Suppressor macrophage (primary cell): ENCODE measurements at places on chromosomes 6 and 20.
A peak's percentile ranks its signal among the peaks of the same experiment; 100 is the strongest.

DNA sequence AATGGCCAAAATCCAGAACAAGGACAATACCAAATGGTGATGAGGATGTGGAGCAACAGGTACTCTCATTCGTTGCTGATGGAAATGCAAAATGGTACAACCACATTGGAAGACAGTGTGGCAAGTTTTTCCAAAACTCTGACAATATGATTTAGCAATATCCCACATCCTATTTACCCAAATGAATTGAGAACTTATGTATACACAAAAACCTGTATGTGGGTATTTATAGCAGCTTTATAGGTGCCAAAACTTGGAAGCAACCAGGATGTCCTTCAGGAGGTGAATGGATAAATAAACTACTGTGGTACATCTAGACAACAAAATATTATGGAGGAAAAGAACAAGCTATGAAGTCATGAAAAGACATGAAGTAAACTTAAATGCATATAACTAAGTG, 156.5 kb downstream of the TFAP2A start:
- DNase-seq, result no peak

DNA sequence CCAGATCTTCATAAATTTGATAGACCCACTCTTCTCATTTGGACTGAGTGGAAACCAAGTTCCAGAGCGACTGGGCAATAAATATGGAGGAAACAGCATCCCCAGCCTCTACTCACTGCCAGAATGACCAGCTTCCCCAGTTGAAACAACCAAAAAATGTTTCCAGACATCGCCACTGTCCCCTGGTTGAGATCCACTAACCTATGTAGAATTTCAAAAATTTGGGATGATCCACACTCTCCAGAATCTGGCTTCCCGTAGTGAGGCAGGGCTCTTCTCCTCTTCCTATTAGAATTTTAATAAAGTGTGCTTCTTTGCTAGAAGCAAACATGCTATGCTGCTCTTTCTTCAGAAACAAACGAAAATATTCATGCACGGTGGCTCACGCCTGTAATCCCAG, 287.0 kb upstream of the SUPT3H start:
- no peak for DNase-seq

DNA sequence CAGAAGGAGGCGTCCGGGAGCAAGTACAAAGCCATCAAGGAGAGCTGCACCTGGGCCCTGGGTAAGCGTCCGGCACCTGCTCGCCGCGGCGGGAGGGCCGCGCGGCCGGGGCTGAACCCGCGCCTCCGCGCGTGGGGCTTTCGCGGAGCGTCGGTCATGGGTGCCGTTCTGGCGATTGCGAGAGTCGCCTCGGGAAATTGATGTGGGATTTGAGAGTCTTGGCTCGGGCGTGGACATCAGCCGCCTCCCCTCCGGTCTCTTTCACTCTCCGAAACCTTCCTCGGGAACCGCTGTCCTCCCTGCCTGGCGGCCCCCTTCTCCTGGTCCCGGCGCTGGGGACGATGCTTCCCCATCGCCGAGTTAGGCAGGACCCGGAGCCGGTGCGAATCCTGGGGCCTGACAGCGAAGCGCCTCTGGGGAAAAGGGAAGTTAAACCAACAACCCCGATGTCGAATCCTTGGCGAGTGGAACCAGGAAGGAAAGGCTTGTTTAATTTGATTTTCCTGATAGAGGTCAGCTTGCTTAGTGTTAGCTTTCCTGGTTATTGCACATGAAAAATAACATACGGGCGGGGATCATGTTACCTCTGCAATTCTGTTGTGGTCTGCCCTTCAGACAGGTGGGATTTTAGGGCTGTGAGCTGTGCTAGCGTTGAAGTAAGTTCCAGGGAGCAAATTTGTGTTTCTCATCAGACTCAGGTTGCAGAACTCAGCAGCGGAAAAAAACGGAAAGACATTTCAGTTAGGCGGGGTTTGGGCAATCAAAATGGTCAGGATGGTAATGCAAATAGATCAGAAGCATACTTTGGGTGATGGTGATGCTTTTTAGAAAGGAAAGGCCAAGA, 594 bp downstream of the ARFGEF3 start:
- peak; percentile 65 for DNase-seq

DNA sequence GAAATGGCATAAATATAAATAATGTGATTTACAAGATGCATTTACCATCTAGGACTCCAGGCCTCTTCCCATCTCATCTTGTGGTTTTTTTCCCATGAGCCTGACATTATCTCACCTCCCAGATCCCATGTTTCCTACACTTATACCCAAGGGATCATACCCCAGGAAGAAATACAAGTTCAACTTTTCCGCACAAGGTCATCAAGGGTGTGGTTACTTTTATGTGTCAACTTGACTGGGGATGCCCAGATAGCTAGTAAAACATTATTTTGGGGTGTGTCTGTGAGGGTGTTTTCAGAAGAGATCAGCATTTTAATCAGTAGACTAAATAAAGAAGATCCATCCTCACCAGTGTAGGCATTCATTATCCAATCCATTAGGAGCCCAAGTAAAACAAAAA, 176.3 kb upstream of the TNFAIP3 start:
- DNase-seq, result no peak

GRCh38 chr20:24359321-24360027, 110.0 kb upstream of the SYNDIG1 start:
- DNase-seq, result no peak

DNA sequence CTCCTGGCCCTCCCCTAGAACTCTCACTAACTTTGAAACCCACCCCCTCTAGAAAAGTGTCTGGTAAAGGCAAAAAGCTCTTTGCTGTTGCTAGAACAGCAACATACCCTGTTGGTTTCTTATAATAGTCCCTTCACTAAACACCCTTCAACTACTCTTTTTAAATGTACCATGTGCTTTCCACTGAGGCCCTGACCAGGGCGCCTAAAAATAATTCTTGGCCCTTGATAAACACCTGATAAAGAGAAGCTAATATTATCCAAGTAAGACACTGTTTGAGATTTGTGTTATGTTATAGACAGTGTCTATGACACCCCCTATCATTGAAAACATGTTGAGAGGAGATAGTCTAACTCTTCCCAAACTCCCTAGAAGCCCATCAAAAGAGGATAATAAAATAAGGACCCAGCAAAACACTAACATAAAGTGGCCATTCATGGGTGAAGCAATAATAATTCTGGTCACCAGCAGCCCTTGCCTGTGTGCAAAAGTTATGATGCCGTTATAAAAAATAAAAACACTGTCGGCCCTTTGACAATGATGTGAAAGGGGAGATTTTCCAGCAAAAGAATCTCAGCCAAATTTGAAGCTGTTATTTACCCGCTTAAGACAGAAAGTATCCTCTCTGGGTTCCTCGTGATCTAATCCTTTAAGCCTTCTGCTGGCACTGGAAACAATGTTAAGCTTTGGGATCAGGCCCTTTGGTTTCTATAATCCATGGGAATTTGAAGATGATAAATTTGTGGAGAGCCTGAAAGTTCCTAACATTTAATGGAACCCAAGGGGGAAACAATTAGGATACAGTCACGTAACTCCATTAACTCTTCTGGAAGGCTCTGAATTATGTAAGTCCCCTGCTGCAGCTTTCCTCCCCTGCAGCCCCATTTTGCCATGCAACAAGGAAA, 122.6 kb upstream of the PLCB4 start:
- no peak for DNase-seq

- DNase-seq, result no peak
Observed at GRCh38 chr6:97677626-97678025, 394.6 kb upstream of the MMS22L start.

DNA sequence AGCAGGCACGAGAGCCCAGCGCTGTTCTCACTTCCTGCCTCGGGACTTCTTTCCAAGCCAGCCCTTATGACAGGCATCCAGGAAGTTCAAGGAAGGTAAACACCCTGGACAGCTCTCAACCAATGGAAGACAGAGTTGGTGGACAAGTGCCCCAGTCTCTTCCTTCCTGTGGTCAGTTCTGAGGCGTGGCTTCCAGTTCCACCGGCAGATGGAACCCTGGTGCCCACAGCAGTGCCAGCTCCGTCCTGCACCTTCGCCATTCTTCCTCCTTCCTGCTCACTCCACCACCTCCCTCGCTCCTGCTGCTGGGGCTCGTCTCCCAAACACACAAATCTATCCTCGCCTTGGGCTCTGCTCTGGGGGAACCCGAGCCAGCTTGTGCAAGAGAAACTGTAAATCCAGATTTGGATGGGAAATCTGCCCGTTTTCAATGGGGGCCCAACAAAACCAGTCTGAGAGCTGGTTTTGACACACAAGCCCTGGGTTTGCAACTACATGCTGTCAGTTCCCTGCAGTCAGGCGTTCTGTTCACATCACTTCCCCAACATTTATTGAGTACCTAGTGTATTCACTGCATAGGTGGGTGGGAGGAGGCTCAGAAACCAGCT, 162.7 kb downstream of the GRM4 start:
- DNase-seq, result peak; percentile 57

DNA sequence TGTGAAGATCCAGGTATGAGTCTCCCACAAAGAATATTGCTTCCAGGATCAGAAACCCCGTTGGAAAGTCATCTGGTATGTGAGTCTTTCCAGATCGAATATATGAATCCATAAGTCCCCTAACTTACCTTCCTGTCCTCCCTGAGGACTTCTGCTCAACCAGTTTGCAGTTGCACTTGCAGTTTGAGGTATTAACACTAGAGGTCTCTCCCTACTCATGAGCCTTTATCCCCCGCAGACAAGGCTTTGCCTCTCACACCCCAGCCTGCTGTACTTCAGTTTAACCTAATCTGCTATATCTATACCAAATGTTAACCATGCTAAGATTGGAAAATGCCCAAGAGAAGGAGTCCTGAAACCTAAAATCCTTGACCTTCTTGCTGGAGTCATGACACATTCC, 135.3 kb upstream of the DEFB112 start:
- no peak for DNase-seq

- DNase-seq, result no peak
Observed at GRCh38 chr6:158565122-158565429, 5.2 kb downstream of the TMEM181 start.

GRCh38 chr6:73509851-73510250, 11.0 kb downstream of the EEF1A1 start:
- DNase-seq, result no peak

- DNase-seq, result peak; percentile 41
Observed at GRCh38 chr6:170360476-170360875, 53.9 kb downstream of the FAM120B start.

DNA sequence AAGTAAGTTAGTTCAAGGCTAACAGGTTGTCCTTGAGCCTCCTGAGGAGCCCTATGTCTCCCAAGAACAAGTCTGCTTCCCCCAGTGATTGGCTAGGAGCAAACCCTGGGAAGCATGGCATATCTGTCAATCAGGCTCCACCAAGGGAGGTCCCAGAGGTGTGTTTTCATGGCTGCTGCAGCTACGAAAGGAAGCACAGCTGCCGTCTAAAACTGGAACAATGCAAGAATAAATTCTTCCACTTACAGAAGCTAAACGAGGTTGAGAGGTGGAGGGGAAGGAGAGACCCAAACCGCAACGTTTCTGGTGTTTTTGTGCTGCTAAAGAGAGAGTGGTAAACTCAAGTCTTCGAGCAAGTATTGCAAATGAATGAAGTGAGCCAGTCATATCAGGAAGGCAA, 4.9 kb upstream of the PTGIS start:
- DNase-seq, result no peak

DNA sequence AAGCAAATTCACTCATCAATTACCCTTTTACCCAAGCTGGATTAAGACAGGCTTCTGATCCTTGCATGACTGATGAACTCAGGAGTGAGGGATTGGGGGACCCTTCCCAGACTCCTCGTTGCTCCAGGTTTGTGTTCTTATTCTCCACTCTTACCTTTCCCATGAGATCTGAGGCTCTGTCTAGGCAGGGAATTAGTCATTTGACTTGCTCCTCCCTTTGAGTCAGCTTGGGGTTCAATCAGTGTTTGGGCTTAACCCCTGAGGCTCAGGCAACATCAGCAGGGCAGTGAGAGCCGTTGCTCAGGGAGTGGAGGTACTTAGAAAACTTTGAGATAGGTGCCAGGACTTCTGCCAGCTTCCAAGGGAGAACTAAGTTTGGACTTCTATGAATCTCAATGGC, 20.7 kb upstream of the TOX2 start:
- DNase-seq, result no peak

DNA sequence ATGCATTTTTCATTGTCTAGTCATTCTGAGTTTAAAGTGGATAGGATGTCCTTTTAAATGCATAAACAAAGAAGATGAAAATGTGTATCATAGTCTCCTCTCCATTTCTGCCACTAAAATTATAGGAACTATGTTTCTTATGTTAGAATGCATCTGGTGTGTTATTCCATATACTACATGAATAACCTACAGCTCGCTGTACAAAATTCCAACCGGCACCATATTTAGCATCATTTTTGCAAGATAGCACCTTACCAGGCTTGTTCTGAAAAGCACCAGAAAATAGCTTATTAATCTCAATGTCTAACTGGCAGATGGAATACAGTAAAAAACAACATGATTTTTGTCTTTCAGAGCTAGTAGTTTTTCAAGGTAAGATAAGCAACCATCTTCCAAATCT, 241.5 kb downstream of the SLC35F1 start:
- DNase-seq, result no peak

DNA sequence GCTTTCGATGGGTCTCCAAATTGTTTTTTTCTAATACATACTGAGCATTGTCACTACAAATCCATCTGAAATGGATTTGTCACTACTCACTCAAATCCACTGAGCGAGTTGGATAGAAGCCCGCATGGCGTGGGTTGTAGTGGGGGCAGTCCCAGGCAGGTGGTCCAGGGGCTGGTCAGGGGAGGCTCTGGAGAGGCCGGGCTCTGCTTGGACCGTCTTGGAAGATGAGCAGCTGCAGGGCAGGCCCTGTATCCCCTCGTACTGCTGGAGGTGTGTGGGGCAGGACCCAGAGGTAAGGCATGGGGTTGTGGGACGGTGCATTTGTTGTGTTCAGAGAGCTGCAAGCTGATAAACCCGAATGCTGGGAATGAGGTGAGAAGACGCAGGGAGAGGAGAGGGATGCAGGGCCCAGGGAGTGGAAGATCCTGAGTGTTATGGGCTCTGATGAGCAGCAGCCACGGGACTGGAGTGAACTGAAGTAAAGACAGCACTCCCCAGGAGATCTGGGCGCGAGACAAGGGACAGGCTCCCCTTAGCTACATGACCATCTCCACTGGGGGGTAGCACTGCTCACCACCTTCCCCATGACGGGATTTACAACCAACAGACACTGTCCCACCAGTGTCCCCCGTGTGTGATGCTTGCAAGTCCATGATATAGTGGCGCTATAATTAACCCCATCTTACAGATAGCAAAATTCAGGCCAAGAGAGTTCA, 45.9 kb downstream of the PSMG4 start:
- DNase-seq, result no peak

- no peak for DNase-seq
Observed at GRCh38 chr6:157557559-157557958, 176.6 kb downstream of the ZDHHC14 start.

DNA sequence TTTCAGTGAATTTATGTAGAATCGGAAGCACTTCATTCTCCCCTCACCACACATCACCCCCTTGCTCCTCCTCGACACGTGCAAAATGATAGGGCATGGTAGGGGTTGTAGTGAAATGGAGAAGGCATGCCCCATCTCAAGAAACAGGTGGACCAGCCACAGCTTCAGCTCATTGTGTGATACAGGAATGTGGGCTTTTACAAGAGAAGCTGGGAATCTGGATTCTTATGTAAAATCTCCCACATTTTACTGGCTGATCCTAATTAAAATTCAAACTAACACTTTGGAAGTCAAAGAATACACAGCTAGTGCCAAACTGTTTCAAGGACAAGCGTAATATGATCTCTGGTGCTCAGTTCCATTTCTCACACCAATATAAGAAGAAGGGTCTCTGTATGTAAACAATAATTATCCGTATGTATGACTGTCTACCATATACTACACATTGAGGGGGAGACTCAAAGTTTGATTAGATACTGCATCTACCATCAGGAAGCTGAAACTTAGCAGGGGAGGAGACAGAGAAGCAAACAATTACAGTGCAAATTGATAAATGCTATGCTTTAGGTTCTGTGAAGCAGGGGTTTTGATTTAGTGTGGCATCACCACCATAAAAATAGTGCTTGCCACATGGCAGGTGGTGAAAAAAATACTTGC, 24.3 kb upstream of the KIAA0408 start:
- DNase-seq, result no peak
